ENCODE measurements at places on chromosomes 16 and 17.

GRCh38 chr17:46072998-46073397 lies 73.9 kb downstream of the STH start:
- no peak for DNase-seq

- DNase-seq, result no peak
These were observed 8.8 kb upstream of the RPL38 start for GRCh38 chr17:74194682-74195081.

DNA sequence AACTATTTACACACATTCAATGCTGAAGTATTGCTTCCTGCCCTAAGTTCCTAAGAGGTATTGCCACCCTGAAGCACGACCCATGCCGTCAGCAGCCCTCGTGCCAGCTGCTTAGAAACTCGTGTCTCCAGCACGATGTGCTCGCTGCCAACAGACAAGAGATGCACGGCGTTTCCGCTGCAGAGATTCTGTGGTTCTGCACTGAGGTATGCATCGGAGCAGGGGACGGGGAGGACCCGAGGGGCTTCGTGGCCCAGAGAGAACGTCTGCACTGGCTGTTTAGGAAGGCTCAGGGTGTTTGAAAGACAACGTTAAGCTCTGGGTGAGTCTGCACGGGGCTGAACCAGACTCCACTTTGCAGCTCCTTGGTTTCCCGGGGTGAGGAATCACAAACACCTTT lies 82.7 kb upstream of the CREBBP start:
- DNase-seq, result no peak

DNA sequence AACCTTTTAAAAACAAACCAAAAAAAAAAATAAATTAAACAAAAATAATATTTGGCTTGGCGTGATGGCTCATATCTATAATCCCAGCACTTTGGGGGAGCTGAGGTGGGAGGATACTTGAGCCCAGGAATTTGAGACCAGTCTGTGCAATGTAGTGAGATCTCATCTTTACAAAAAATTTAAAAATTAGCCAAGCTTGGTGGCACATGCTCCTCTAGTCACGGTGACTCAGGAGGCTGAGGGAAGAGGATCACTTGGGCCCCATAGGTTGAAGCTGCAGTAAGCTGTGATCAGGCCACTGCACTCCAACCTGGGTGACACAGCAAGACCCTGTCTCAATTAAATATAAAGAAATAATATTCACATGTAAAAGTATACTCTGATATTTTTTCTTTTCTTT lies 12.2 kb downstream of the GNGT2 start:
- no peak for DNase-seq

DNA sequence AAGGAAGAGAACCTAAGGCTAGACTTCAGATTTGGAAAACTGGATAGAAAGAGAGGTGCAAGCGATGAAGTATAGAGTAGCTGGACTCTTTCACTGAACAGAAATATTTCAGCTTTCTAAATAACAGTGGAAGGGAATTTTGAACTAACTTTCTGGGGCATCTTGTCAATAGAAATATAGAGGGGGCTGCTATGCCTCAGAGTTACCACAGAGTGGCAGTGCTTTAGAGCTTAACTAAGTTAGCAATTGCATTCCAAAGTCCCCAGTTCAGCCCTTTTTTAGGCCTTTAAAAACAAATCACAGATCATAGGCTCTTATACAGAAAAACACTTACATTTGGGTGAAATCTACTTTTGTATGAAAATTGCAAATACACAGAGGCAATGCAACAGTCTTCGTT lies 154.2 kb upstream of the CDH8 start:
- DNase-seq, result no peak

DNA sequence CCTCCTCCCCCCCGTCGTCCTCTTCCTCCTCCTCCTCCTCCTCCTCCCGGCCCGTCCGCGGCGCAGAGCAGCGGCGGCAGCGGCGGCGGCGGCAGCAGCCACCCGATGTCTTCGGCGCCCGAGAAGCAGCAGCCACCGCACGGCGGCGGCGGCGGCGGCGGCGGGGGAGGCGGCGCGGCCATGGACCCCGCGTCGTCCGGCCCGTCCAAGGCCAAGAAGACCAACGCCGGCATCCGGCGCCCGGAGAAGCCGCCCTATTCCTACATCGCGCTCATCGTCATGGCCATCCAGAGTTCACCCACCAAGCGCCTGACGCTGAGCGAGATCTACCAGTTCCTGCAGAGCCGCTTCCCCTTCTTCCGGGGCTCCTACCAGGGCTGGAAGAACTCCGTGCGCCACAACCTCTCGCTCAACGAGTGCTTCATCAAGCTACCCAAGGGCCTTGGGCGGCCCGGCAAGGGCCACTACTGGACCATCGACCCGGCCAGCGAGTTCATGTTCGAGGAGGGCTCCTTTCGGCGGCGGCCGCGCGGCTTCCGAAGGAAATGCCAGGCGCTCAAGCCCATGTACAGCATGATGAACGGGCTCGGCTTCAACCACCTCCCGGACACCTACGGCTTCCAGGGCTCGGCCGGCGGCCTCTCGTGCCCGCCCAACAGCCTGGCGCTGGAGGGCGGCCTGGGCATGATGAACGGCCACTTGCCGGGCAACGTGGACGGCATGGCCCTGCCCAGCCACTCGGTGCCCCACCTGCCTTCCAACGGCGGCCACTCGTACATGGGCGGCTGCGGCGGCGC lies at the start of gene FOXF1:
TSS of gene FOXF1 (plus strand) at position 63 of the 797 bp plus-strand sequence. CDS start at position 106, 43 bp downstream.
- DNase-seq, result no peak

DNA sequence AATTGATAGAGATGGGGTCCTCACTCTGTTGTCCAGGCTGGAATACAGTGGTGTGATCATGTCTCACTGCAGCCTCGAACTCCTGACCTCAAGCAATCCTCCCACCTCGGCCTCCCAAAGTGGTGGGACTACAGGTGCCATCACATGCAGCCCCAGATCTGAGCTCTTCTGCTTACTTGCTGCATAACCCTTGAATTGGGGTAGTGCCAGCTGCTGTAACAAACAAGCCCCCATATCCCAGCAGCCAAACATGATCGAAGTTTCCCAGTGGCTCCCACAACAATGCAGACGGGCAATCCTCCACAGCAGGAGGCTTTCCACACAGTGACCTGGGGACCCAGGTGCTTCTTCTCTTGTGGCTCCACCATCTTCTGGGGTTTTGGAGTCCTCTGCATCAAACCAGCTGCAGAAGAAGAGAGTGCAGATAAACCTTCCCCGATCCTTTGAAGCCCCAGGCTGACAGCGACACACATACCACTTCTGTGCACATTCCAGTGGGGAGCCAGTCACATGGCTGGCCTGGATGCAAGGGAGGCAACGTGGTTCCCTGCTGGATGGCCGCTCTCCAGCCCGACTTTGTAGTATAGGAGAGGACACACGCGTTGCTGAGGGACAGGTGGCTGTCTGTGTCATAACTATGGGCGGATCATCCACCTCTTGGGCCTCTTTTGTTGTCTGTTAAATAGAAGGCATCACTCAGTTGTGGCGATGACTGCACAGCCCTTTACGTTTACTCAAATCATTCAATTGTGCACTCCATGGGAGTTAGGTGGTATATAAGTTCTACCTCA lies 16.7 kb downstream of the SBK1 start:
- no peak for DNase-seq

DNA sequence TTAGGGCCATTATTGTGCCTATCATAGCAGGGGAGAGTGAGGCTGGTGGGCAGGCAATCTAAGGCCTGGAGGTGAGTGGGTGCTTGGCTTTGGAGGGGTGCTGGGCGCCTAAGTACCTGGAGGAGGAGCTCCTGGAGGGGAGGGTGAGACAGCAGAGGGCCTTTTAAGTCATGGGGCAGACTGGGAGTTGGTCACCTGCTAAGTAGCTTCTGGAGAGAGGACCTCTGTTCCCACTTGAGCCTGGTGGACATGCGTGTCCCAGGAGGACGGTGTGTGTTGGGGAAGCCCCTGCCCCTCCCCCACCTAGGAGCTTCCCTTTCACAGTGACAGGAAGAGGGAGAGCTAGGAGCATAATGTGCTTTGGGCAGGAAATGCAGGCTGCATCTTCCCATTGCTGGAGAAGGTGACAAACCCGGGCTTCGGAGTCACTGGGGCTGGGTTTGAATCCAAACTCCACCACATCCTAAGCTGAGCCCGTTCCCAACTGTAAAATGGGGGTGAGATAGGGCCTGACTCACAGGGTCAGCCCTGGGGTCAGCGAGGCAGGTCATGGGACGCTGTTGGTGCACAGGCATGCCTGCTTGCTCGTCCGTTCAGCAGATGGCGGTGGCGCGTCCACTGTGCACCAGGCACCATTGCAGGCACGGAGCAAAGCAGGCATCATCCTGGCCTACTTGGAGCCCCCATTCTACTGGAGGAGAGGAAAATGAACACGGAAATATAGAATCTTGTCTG lies 37.9 kb downstream of the CMIP start:
- DNase-seq, result no peak

DNA sequence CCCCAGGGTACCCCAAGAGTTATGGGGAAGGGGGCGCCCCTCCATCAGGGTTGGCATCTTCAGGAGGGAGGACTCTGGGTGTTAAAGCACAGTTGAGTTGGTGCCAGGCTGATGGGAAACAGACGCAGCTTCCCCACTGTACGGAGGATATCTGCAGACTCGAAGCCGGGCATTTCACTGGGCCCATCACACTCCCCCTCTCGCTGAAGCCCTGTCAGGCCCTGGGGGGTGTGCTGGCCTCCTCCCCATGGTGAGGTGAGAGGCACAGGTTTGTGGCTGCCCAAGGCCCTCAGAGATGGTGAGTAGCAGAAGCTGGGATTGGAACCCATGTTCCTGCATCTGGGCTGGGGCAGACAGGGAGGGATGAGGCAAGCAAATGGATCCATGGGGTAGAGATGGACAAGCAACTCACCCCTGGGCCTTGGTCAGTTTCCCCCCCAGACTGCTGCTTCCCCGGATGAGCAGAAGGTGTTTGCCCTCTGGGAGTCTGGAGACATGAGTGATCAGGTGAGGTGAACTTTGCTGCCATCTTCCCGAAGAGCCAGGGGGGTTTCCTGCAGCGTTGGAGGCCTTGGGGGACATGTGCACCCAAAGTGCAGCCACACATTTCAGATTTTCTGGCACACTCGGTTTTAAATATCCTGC lies 31.0 kb downstream of the POLR3E start:
- DNase-seq, result no peak

Data from left colon (tissue), 2 donors.